Stimulated activated CD4-positive, alpha-beta T cell treated with anti-CD3 and anti-CD28 coated beads, TNF-alpha, amount 100 ng/mL, for 1 hour (primary cell): ENCODE measurements at places on chromosomes 11 and 22.

DNA sequence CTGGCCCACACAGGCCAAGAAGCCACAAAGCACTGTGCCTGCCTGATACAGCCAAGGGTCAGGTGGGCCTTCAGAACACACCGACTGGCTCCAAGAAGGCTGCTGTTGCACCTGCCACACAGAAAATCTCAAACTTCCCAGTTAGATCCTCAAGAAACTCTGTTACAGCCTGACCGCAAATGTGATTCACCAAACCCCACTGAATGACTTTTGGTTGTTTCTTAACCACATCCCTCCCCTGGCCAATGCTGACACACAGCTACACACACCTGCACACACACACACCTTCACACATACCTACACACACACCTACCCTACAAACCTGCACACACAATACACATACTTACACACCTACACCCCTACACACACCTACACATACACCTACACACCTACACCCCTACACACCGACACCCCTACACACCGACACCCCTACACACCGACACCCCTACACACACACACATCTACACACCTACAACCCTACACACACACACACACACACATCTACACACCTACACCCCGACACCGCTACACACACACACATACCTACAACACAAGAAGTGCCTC lies 31.5 kb downstream of the CDKN1C start:
- no peak for DNase-seq

DNA sequence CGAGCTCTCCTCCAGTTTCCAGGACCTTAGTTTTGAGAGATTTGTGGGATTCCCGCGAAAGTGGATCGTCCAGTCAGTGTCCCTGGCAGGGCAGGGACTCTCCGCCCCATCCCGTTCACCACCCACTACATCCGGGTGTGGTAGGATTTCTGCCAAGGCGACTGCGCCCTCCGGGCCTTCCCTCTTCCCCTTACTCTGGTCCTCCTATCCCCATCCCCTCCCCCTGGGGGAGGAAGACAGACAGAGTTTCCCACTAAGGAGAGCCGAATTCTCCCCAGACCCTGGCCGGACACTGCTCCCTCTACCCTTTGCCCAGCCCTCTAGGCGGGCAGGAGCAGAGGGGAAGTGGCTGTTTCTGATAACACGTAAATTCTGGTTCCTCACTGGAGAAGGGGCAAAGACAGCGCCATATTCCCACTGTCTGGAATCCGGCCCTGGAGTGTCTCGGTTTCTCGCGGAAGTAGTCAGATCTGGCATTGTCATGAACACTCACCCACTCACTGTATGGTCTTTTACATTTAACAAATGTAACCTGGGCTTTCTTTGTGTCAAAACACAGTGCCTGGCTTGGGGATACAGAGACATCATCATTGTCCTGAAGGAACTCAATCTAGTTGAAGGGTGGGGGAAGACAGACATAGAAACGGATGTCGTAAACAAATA lies 1.1 kb upstream of the NECTIN1 start:
- DNase-seq, result no peak

GRCh38 chr22:38109371-38110001 lies 998 bp downstream of the BAIAP2L2 start:
- no peak for DNase-seq

DNA sequence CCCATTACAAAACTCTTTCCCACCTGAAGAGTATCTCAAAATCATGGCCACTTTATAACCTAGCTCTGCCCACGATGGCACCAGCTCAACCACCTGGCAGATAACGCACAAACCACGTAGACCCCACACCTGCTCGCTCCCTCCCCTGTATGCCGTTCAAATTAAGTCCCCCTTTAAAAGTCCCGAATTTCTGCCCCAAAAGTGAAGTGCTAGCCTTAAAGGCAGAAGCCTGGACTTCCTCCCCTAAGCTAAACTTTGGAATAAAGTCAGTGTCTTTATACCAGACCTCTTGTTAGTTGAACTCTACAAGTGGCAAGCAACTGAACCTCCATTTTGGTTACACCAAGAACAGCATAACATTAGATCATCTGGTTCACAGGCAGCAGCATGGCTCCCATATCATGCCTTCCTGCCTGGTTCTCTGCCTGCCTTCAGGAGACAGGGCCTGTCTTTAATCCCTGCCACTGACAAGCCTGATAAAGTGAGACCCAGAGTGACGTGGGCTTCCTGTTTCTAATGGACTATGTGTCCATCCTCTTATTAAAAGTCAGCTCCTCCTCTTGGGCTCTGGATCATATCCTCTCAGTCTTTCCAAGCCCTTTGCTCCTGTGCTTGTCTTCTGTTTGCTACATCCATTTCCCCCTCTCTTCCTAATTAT lies 32.6 kb upstream of the NNMT start:
- no peak for DNase-seq

DNA sequence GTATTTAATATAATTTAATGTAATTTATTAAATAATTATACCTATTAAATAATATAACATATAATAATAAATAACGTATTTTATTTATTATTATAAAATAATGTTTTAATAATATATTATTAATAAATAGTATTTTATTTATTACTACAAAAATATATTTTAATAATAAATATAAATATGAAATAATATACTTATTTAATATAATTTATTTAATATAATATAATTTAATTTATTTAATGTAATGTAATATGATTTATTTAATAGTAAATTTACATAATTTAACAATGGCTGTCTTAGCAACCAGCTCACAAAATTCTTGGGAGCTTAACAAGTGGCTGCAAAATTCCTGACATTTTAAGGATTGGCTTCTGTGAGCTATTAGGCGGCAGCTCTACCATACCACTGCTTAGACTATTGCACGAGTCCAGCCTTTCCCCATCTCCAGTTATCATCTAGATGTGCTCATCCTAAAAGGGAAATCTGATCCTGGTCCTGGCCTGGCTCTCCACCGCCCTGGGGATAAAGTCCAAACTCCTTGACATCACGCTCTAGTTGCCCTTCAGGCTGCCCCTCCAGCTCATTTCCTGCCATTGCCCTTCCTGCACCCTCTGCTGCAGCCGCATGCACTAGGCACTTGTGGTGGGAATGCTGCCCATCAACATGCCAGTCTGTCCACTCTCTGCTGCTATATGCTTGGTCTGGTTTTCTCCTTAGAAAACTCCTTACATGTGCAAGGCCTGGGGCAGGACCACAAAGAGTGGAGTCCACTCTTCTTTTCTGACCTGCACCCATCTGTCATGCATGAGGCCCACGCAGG lies 9.8 kb downstream of the MMP20 start:
- DNase-seq, result no peak

GRCh38 chr22:28024422-28024888 lies 105.4 kb upstream of the PITPNB start:
- DNase-seq, result no peak

GRCh38 chr22:46042786-46043185 lies 65.8 kb upstream of the WNT7B start:
- DNase-seq, result no peak

DNA sequence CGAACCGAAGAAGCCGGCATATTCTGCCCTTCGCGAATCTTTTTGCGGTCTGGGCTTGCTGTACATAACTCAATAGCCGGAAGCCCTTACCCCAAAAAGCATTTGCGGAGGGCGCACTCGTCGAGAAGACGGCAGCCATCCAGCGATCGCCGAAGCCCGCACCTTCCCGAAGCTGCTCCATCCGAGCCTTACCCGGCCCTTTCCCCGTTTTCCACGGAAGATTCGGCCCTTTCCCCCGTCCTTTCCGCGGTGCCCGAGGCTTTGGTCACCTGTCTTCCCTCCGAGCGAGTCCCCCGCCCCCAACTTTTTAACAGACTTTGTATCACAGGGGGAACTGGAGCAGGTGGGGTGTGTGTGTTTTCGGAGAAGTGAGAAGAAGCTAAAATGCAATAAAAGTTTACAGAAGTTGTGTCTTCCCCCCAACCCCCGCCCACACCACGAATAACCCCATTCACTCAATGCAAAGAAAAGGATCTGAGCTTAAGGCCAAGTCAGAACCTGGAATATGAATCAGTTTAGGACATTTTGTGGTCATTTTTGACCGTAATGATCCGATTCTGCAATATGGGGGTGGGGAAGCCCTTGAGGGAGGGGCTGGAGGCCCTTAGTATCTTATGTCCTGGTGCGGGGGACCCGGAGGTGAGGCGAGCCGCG lies 99.0 kb upstream of the HSD17B12 start:
- DNase-seq, result no peak

- DNase-seq, result no peak
These were observed 40.9 kb upstream of the BIRC3 start for GRCh38 chr11:102276362-102276761.

DNA sequence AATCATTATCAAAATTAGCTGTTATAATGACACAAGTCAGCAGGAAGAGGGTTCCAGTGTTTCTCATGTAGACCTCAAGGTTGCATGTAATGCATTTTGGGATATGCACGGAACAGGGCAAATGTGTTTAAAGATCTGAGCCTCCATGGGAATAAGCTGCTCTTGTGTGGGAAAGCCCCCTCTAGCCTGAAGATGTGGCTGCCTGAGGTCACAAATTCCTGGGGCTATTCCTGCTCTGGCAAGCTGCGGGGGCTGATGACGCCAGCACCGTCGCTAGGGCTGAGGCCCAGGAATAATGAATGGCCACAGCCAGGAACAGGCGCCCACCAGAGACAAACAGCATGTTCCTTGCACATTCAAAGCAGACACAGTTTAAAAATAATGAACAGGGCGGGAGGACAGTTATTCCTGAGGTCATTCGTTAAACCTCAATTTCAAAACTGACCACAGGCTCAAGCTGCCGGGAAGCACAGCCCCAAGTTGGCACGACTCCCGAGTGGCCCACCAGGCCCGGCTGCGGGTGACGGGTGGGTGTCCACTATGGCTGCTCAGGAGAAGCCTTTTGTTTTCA lies 11.7 kb downstream of the OSBPL5 start:
- DNase-seq, result no peak

GRCh38 chr11:33334627-33335026 lies 77.4 kb downstream of the HIPK3 start:
- no peak for DNase-seq

- DNase-seq, result no peak
These were observed 243.4 kb upstream of the POU2AF2 start for GRCh38 chr11:111001986-111002611.

DNA sequence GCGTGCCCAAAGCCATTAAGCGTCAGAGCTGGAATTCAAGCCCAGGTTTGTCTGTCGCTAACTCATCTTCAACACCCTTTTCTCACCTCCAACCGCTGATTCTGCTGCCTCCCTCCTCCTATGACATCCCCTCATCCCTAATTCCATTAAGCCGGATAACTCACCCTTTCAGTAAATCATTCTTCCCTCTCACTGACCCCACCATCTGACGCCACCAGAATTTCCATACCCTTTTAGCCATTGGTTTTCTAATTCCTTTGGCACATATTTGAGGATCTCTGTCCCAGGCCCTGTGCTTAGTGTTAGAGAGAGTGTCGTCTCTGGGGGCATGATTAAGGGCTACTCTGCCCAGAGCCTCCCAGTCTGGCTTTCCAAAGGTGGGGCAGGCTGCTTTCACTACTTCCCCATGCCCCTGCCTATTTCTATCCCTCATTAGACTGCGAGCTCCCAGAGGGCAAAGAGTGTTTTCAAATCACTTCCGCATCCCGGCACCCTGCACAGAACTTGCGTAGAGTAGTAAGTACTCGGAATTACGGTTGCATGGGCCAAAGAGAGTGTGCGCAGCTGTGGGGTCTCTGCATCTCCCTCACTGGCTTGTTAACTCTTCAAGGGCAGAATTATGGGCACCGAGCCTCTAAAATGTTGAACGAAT lies 3.9 kb downstream of the KLHL35 start:
- no peak for DNase-seq

DNA sequence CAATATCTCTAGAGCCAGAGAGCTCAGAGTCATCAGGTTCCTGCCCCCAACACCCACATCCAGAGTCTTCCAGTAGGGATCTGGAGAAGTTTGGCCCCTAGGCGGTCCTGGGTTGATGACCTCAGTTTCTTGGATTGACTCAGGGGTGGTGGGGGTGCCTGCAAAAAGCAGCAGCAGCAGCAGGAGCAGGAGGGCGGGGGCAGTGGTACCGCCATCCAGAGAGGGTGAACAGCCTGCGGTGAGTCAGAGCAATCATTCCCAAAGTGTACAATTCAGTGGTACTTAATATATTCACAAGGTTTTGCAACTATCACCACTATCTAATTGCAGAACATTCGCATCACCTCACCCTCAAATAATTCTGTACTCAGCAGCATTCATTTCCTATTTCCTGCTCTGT lies 9.9 kb upstream of the SEC14L3 start:
- DNase-seq, result no peak

- DNase-seq, result no peak
These were observed 150.0 kb downstream of the DBX1 start for GRCh38 chr11:20010156-20010850.

- DNase-seq, result no peak
These were observed 75.8 kb downstream of the GAB2 start for GRCh38 chr11:78341841-78342240.

- no peak for DNase-seq
These were observed 14.4 kb downstream of the OVCH2 start for GRCh38 chr11:7691759-7692350.

DNA sequence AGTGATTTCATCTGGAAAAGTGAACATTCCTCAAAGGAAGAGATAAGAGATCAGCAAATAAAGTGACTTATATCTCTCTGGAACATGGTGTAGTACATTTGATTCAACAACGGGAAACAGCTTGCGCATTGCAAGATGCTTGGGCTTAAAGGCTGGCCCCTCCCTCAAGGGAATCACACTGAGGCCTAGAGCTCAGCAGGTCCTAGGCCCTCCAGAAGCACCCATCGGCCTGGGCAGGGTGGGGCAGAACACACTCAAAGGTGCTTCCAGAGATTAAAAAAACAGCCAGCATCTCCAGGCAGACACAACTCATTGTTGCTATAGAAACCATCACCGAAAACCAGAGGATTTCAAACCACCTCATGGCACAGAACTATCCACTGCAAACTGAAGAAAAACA lies 69.0 kb upstream of the ARFGAP3 start:
- no peak for DNase-seq

- DNase-seq, result no peak
These were observed 9.2 kb downstream of the MAPK1 start for GRCh38 chr22:21858025-21858764.

DNA sequence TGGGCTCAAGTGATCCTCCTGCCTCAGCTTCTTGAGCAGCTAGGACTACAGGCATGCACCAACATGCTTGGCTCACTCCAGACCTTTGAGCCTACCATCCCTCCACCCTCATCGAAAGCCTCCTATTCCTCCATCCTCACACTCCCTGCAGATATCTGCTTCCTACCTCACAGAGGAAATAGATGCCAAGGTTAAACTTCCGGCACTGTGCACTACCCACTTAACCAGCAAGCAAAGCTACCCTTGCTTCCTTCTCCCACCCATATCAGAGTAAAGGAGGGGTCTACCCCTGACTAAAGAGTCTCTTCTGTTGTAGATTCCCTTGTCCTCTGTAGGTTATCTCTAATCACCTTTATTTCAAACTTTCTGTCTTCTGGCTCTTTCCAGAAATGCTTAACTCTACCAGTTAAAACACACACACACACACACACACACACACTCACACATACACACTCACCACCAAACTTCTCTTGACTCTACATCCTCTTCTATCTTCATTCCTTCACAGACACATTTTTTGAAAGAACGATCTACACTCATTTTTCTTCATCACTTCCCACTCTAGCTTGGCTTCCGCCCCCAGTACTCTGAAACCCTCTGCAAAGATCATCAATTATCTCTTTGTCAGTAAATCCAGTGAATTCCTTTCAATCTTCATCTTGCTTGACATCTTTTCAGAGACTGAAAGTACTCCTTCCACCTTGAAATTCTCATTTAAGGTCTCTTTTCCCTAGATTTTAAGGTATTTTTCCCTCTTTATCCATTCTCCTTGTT lies 10.9 kb upstream of the SIK2 start:
- no peak for DNase-seq

- no peak for DNase-seq
These were observed 272.8 kb downstream of the FAM76B start for GRCh38 chr11:95516786-95517185.
